ENCODE measurements at places on chromosomes 2 and 18.

GRCh38 chr18:9737472-9738121 is 29.5 kb downstream of the RAB31 start:
- no peak for DNase-seq

- no peak for DNase-seq
These were observed 38.3 kb upstream of the RNU4ATAC start for GRCh38 chr2:121492409-121492808.

- DNase-seq, result no peak
These were observed 15.8 kb upstream of the TRPM8 start for GRCh38 chr2:233901367-233901766.

DNA sequence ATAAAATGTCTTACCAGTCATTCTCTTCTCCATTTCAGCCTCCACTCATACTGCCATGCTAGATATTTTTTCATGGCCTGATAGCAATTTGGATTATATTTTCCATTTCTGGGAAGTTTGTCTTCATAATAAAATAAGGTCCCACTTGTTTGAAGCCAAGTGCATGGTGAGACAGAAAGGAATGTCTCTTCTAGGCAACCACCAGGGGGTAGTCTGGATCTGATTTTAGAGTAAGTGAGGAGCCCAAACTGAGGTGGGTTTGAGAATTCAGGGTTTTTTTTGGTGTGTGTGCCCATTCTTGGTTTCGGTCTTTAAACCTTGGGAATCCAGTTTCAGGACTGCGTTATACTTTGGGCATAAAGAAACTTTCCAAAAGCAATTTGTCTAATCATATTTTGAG is 315.5 kb downstream of the RPRM start:
- no peak for DNase-seq

Measured in stimulated activated CD4-positive, alpha-beta T cell treated with anti-CD3 and anti-CD28 coated beads, Interleukin-1b, Interleukin-23, amount 100 ng/mL, for 24 hours (primary cell).